ENCODE measurements at places on chromosomes 2 and 18.

GRCh38 chr2:109270505-109271312 lies 141.7 kb downstream of the SH3RF3 start:
- no peak for DNase-seq

DNA sequence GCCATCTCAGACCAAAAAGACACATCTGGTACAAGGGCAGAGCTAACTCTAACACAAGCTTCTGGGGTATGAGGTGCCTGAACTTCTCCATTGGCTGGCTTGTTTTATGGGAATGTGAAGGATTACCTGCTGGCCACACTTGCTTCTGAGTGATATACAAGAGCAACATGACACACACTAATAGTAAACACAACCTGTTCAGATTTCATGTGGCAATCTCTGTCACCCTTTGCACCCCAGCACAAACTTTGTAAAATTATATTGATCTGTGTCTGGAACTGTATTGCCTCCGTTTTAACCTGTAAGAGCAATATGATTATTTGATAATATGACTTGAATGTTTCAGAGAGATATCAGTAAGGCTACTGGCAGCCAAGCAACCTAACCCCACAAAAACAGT lies 276.7 kb downstream of the CCDC85A start:
- DNase-seq: no peak

- no peak for DNase-seq
Measured at GRCh38 chr2:136395582-136395981, 277.6 kb upstream of the CXCR4 start.

DNA sequence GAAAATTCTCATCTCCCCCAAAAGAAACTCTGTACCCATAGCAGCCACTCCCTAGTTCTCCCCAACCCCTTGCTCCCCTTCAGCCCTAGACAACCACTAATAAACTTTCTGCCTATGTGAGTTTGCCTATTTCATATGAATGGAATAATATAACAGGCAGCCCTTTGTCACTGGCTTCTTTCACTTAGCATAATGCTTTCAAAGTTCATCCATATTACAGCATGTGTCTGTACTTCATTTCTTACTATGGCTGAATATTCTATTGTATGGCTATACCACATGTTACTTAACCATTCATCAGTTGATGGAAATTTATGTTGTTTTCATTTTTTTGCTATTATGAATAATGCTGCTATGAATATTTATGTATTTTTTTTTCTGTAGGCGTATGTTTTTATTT lies 442.9 kb downstream of the SLC4A3 start:
- DNase-seq: no peak

DNA sequence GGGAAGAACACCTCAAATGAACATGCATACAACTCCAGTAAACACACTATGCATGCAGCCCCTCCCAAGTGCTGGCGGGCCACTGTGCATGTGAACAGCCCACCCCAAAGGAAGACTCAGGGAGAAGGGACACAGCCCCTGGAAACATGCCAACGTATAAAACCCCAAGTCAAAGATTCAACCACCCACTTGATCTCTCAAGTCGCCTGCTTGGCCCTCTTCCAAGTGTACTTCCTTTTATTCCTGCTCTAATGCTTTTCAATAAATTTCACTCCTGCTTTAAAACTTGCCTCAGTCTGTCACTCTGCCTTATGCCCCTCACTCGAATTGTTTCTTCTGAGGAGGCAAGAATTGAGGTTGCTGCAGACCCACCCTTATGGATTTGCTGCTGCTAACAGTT lies 139.1 kb downstream of the C1D start:
- DNase-seq: no peak

- no peak for DNase-seq
Measured at GRCh38 chr2:127638361-127639110, 7.4 kb upstream of the GPR17 start.

DNA sequence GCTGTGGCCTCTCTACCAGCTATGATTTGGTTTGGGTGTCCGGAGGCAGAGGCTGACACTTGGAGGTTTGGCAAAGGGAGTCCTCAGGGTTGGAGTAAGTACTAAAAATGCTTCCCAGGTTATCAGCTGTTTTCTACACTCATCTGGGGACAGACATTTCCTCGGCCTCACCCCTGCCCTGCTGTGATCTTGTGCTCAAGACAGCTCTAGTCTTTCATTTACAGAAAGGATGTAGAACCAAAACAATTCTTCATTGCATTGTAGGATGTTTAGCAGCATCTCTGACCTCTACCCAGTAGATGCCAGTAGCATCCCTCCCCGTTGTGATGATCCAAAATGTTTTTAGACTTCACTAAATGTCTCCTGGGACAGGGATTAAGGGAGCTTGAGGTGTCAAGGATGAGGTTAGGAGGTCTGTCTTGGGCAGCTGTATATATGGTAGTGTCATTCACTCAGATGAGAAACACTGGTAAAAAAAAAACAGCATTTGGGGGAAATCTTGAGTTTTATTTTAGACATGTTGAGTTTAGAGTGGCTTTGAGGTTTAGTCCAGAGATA lies 26.6 kb downstream of the CD28 start:
- no peak for DNase-seq

- no peak for DNase-seq
Measured at GRCh38 chr18:43248610-43249249, 28.6 kb downstream of the SYT4 start.

- DNase-seq: no peak
Measured at GRCh38 chr2:158394453-158394852, 62.1 kb downstream of the CCDC148 start.

- no peak for DNase-seq
Measured at GRCh38 chr2:73594251-73594650, 48.0 kb downstream of the NAT8 start.

GRCh38 chr2:233768076-233768475 lies 8.0 kb downstream of the UGT1A1 start:
- DNase-seq: no peak

DNA sequence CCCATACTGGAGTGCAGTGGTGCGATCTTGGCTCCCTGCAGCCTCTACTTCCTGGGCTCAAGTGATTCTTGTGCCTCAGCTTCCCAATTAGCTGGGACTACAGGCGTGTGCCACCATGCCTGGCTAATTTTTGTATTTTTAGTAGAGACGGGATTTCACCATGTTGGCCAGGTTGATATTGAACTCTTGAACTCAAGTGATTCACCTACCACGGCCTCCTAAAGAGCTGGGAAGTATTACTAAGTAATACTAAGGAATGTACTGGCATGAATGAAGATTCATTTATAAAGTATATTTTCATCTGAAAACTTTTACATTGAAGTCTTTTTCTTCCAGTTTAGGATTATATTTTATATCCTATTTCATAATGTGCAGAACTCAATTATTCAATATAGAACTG lies 38.1 kb downstream of the NUP35 start:
- no peak for DNase-seq

GRCh38 chr2:118495290-118495689 lies 352.2 kb downstream of the EN1 start:
- DNase-seq: no peak

DNA sequence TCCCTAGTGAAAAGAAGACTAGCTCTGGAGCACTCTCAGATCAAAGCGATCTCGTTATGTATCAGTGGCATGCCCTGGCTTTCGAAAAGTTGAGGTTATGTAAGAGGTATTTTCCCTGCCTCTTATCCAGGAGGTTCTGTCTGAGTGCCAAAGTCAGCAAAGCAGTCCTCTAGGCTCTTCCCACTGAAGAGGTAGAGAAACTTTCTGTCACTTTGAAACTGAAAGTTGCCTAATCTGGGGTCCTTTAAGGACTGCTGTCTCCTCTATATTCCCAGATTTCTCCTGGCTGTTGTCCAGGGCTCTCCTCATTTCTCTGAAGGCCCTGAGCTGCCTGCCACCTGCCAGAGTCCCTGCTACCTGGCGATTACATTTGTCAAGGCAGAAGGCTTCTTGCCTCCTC lies 96.3 kb downstream of the B3GNT2 start:
- no peak for DNase-seq

DNA sequence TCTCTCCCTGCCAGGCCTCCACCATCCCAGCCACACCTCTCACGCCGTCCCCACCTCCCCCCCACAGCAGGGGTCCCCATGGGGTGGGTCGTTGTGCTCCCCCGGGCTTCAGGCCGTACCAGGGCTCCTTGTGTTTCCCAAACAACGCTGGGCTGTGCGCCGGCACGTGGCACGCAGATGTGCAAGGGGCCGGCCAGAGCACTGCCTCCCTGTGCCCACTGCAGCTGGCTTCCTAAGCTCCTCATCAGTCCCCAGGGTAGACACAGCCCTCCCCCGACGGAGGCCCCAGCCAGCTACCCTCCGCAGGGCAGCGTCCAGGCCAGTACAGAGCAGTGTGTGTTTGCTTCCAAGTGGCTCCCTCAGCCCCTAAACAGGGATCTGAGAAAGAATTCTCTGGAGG lies 34.0 kb downstream of the BIN1 start:
- no peak for DNase-seq

DNA sequence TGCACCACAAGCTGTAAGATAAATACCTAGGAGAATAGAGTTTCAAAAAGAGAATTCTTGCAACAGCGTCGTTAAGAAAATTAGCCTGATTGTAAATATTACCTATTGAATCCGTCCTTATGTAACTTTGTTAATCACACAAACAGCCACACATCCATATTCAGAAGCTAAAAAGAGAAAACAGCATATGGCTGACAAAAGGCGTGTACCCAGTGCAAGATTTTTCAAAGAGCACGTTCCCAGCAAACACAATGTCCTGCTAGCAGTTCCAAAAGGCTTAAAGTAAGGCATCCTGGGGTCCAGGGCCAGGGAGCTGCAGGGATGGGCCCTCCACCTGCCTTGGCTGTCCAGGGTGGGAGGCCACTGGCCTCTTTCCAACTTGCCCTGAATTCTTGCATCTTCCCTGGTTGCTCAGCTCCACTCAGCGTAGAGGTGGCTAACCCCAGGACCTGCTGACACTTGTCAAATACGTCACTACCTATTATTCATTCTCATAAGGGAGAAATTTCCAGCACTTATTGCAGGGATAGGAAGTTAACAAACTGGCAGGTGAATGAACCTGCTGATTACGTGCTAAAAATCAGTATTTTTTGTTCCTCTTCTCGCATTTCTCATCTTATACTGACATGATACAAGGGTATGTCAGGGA lies 102.1 kb upstream of the NEDD4L start:
- DNase-seq: no peak

GRCh38 chr2:68318914-68319397 lies 793 bp downstream of the CNRIP1 start:
- no peak for DNase-seq

DNA sequence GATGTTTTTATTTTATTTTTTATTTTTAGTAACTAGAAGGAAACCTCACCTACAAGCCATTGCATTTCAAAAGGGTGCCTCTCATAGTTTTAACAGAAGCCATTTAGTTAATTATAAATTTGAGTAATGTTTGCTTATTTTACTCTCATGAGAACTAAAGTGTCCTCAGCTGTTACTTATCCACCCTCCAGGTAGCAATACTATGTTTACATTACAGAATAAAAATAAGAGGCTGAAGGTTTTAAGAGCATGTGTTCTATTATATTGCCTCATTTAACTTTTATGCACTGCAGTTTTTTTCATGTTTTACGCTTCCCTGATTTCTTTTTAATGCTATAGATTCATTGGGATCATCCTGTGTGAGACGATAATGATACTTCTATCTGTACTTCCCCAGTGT lies 235.5 kb downstream of the THSD7B start:
- no peak for DNase-seq

DNA sequence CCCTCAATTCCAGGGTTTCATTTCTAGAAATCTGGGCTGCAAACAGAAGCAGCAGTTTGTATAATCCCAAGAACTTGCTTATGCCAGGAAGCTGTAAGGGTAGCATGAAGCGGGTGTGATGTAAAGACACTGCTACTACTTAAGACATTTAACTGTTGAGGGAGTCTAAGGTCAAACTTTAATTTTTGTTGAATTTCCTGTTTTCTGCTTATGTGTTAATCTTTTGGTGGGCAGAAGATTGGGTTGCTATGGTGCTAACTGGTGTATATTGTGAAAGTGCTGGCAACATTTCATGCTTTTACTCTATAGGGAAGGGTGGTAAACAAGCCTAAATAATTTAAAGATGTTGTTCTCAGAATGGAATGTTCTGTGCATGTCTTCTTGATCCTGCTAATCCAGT lies 2.7 kb downstream of the NCOA1 start:
- DNase-seq: no peak

- DNase-seq: no peak
Measured at GRCh38 chr2:45833968-45834344, 182.5 kb downstream of the PRKCE start.

- no peak for DNase-seq
Measured at GRCh38 chr2:30437809-30438548, 9.1 kb upstream of the LCLAT1 start.

- no peak for DNase-seq
Measured at GRCh38 chr2:204315236-204315662, 230.0 kb upstream of the PARD3B start.

DNA sequence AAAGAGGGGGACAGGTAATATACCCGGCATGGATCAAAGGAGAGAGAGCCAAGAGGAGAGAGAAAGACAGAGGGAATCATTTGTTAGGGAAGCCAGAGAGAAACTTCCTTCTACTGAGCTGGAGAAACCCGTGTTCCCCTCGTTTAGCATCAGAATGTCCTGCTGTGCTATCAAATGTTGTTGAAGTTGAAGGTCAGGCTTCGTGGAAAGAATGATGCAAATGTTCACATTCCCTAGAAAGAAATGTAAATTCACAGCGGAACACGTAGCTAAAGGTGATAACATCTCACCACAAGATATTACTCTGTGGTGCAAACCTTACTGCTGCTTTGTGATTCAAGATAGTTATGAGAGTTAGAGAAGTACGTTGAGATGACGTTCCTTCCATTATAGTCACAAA lies 258.1 kb downstream of the LNPK start:
- DNase-seq: no peak

- DNase-seq: no peak
Measured at GRCh38 chr2:43812947-43813346, 25.7 kb downstream of the ABCG5 start.

GRCh38 chr2:119462574-119462973 lies 30.9 kb downstream of the TMEM37 start:
- no peak for DNase-seq

- DNase-seq: no peak
Measured at GRCh38 chr18:22166069-22166950, 3.1 kb upstream of the GATA6 start.

GRCh38 chr18:25112821-25113434 lies 239.0 kb downstream of the ZNF521 start:
- DNase-seq: no peak

GRCh38 chr2:67313536-67313935 lies 83.6 kb upstream of the ETAA1 start:
- no peak for DNase-seq

DNA sequence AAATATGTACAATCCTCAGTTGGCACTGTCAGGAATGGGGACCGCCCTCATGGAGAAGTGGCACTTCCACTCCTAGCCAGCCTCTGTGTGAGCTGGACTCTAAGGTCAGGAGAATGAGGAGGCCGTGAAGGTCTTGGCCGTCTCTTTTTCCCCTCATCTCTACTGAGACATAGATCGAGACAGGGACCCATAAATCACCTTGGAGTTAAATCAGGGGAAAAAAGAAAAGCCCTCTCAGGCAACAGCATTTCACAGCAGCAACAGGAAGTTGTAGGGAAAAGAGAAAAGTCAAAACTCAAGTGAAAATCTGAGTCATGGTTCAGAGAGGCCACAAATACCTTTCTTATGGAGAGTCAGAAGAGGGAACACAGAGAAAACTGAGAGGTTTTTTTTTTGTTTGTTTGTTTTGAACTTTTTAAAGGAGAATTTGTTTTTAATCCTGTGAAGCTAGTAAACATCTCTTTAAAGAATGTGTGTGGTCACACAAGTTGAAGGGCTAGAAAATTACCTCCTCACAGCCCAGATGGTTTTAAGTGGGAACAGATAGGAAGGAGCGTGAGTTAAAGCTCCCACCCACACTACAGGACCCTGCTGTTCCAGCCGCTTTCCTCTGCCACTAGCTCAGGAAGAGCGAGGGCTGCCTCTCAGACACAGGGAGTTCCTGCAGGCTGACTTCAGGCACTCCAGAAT lies 30.6 kb upstream of the CYP1B1 start:
- DNase-seq: no peak

All from stimulated activated CD4-positive, alpha-beta T cell treated with anti-CD3 and anti-CD28 coated beads, Interleukin-2, amount 100 ng/mL, for 24 hours (primary cell).